ENCODE measurements at places on chromosomes 2 and 18. TPM values are rescaled to one million over a fixed set of nuclear protein-coding genes. Genes with fewer than 3 reads are reported as not detected.

GRCh38 chr2:51695531-51695930, 663.6 kb upstream of the NRXN1 start:
- no peaks in the 10 kb centered on the region for H3K27me3 ChIP-seq
- no peaks in the 10 kb centered on the region for H3K4me1 ChIP-seq
- DNase-seq, result no peak

TSHZ1 gene
- total RNA-seq, result 48.6 TPM

LYPD6B gene
- total RNA-seq, result 17.8 TPM

DNA sequence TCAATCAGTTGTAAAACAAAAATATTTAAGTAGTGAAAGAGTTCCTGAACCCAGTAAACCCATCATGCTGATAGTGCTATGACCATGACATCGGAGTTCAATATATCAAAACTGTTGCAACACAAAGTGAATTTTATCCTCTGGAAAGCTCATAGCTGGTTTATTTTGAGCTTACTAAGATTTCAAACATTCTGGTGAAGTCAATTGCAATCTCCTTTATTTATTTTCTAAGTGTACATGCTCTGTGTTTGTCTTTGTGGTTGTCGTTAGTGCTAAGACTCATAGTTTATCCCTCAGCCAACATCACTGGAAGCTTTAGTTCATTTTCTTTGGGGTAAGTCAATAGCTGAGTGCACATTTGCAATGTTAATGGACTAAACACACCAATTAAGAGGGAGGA, 91.9 kb downstream of the QPCT start:
- no peak overlapping the region for H3K27ac ChIP-seq
- no peaks in the 10 kb centered on the region for H3K4me1 ChIP-seq
- H3K27me3 ChIP-seq, result no peaks in the 10 kb centered on the region
- H3K4me3 ChIP-seq, result no peak overlapping the region
- no peaks in the 10 kb centered on the region for H3K36me3 ChIP-seq
- DNase-seq, result no peak

DNA sequence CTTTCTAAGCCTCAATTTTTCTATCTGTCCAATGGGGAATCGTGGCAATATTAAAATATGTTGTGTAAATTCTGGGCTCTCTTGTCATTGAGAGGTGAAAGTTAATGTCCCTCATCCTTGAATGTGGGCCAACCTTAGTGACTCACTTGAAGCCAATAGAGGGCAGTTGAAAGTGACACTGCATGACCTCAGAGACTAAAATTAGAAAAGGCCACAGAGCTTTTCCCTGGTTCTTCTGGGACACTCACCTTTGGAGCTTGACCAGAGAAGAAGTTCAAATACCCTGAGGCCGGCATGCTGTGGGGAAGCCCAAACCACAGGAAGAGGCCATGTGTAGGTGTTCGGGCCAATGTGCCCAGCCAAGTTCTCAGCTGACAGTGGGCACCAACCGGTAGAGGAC, 24.1 kb upstream of the SIX2 start:
- H3K36me3 ChIP-seq, result no peaks in the 10 kb centered on the region
- no peaks in the 10 kb centered on the region for H3K4me1 ChIP-seq
- H3K27me3 ChIP-seq, result no peaks in the 10 kb centered on the region
- DNase-seq, result no peak

DNA sequence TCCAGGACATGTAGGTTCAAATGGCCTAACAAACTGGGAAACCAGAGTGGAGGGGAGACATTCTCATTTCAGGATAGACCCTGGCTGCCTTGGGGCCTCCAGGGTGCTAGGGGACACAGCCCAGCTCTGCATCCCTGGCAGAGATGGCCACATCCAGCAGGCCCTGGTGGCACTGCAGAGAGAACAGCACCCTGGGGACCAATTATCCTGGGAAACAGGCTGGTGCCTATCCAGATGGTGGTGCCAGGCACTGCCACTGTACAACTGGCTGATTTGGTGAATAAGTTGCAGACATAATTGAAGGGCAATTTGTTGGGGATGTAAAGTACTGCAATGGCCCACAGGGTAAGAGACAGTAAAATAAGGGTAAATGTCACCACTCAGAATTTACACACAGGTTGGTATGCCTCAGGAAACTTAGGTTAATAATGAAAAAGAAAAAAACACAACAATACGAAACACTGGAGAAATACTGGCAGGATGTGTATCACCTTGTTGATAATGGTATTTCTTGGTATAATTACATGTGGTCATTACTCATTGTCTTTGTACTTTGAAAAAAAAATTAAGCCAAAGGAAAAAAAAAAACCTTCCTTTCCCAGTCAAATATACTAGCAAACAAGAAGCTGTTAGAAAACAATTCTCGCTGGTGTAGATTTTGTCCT, 12.8 kb upstream of the SFTPB start:
- no peak overlapping the region for H3K27ac ChIP-seq
- no peaks in the 10 kb centered on the region for H3K27me3 ChIP-seq
- no peaks in the 10 kb centered on the region for H3K36me3 ChIP-seq

DNA sequence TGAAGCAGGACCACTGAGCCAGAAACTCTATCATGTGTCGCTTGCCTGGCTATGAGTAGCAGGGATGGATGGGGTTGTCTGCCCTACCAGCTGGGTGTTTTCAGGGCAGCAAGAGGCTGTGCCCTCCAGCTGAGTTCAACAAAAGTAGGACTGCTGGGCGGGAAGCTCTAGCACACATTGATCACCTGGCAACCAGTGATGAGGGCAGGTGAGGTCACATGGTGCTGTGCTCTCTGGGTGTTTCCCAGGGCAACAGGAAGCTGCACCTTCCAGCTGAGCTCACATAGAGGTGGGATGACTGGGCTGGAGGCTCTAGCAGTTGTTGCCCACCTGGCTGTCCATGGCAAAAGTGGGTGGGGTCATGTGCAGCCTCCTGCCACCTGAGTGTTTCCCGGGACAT, 487.3 kb upstream of the VWC2L start:
- DNase-seq, result no peak
- no peak overlapping the region for H3K27ac ChIP-seq
- H3K4me3 ChIP-seq, result no peak overlapping the region
- no peaks in the 10 kb centered on the region for H3K36me3 ChIP-seq
- no peaks in the 10 kb centered on the region for H3K27me3 ChIP-seq
- no peaks in the 10 kb centered on the region for H3K4me1 ChIP-seq

GRCh38 chr2:196987298-196987648, 60.8 kb upstream of the PGAP1 start:
- DNase-seq, result no peak
- H3K4me3 ChIP-seq, result no peak overlapping the region
- no peaks in the 10 kb centered on the region for H3K27me3 ChIP-seq
- no peaks in the 10 kb centered on the region for H3K36me3 ChIP-seq

DNA sequence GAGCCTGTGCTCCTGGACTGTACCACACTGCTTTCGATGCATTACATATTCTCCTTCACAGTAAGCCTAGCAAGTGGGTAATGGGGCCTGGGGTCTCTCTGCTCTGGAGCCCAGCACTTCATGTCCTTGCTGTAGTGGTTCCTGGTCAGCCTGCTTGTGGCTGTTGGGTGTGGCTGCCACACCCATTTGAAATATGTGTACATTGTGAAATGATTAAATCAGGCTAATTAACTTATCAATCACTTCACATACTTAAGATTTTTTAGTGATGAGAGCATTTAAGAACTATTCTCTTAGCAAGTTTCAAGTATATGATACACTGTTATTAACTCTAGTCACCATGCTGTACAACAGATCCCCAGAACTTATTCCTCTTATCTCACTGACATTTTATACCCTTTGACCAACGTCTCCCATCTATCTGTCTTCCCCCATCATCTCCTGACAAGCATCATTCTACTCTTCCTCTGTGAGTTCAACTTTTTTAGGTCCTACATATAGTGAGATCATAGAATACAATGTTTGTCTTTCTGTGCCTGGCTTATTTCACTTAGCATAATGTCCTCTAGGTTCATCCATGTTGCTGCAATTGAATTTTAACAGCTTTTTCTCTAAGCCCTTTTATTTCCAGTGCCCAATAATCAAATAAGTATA, 92.1 kb downstream of the LYPD6 start:
- DNase-seq, result no peak
- H3K4me1 ChIP-seq, result no peaks in the 10 kb centered on the region
- H3K27ac ChIP-seq, result no peak overlapping the region
- no peak overlapping the region for H3K4me3 ChIP-seq
- H3K27me3 ChIP-seq, result no peaks in the 10 kb centered on the region
- no peaks in the 10 kb centered on the region for H3K36me3 ChIP-seq

DNA sequence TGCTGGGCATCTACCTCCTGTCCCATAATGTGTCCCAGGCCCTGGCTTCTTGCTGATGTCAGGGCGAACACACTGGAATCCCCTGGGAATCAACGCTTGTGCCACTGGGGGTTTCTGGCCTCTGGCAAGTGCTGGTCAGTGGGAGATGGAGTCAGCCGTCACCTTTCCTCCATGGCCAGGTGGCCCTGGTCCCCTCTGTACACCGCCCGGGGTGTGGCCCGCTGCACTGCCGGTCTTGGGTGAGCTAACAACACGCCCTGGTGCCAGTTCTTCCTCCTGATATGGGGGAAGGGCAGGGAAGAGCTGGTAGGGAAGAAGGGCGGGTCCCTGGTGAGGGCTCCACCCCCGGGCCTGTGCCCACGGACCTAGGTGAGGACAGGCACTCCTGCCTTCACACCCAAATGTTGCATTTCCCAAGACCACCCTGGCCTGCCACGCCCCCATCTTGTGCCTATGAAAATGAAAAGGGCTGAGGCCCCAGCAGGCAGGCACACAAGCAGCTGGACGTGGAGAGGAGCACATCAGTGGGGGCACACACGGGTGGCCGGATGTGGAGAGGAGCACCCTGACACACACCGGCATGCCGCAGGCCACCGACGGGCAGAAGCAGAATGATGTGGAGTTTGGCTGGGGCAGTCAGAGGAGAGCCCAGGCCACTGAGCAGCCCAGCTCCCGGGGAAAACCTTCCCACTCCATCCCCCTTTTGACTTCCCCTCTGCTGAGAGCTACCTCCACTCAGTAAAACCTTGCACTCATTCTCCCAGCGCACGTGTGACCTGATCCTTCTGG, 140.5 kb downstream of the ASB1 start:
- no peak overlapping the region for H3K27ac ChIP-seq
- no peaks in the 10 kb centered on the region for H3K36me3 ChIP-seq
- no peak for DNase-seq

DNA sequence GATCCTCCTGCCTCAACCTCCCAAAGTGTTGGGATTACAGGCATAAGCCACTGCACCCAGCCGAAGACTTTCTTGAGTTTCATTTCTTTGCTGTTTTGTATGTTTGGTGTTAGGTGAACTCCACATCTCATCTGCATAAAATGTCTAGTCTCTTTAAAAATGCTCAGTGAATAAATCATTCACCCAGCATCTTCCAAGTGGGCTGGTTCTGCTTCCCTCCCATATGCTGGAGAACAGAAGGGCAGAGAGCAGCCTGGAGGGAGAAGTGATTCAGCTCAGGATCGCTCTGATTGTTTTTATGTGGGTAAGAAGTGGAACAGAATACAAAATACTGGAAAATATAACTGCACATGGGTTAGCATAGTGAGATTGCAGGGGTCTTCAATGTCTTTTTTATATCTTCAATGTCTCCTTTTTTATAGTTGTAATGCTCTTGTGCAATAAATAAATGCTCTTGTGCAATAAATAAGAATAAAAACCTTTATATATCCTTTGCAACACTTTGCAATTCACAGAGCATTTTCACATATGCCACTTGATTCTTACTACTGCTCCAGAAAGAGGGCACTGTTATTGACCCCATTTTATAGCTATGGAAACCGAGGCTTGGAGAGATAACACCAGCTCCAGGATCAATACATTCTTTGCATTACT, 253.0 kb upstream of the NCKAP5 start:
- H3K36me3 ChIP-seq, result no peaks in the 10 kb centered on the region
- no peak overlapping the region for H3K4me3 ChIP-seq
- no peak for DNase-seq
- no peaks in the 10 kb centered on the region for H3K27me3 ChIP-seq
- no peaks in the 10 kb centered on the region for H3K4me1 ChIP-seq

DNA sequence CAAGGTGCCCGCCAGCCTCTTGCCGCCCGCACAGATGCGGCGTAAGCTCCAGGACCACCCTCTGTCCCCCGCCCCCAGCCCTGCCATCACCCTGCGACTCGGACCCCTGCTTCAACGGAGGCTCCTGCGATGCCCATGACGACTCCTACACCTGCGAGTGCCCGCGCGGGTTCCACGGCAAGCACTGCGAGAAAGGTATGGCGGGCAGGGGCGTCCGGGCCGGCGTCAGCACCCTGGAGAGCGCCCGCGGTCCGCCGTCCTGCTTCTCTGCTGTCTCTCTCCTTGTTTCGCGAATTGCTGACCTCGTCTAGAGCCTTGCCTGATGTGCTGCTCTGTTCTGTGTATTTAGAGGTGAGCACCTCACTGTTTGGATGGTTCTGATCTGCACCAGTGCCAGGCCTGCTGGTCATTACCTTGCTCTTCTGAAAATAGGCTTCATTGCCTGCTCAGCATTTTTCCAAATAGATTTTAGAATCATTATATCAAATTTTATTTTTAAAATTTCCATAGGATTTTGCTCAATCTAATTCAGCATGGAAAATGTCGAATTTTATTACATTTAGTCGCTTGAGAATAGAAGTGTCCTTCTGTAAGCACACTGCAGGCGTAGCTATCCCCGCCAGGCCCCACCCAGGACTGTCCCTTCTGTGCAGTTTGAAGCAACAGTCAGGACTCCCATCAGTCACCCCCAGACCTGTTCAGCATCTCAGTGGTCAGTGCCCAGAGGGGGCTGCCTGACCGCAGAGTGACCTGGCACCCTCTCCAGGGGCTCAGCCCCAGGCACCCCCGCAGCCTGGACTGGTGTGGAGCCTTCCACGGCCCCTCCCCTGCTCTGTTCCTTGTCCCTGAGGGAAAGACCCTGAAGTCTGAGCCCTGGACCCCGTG, 51.6 kb downstream of the SNED1 start:
- H3K36me3 ChIP-seq, result no peaks in the 10 kb centered on the region
- H3K27me3 ChIP-seq, result no peaks in the 10 kb centered on the region
- peak; percentile 3 for DNase-seq

AMER3 gene
- total RNA-seq, result 0.18 TPM
